ENCODE measurements at places on chromosomes 1 and 21.
A peak's percentile ranks its signal among the peaks of the same experiment; 100 is the strongest.

- DNase-seq, result no peak
These were observed 197.0 kb upstream of the EDN2 start for GRCh38 chr1:41681331-41682098.

DNA sequence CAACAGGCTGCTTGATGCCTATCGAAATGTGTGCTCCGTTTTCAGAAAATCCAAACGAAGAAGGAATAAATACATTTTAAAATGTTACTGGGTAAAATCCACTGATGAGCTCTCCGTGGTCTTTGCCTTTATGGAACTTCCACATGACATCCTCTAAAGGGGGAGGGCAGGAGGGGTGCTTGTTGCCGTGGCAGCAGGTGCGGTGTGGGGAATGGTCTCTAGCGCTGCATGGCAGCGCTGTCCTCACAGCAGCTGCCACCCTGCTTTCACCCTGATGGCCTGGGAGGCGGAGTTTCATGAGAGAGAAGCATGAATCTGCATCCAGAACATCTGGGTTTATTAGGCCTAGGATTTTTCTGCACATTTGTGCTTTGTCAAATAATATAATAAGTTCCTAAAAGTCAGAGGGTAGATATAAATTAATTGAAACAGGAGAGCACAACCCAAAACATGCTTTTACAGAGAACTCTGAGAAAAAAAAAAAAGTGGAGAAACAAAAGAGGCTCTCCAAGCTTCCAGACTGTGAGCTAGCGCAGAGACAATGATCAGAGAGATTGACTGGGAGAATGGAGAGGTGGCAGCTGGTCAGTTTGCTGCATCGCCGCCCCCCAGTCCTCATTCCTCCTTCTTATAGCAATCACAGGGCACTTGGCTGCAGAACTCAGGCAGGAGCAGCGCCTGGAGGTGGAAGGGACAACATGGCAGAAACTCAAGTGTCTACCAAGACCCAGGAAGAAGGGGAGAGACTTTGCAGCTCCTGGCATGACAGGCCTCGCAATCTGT, 228.6 kb downstream of the DSCAM start:
- DNase-seq, result no peak

- DNase-seq, result no peak
These were observed 7.3 kb upstream of the ANKRD13C start for GRCh38 chr1:70361727-70362398.

- DNase-seq, result no peak
These were observed 7.5 kb upstream of the FOXO6 start for GRCh38 chr1:41353744-41354143.

DNA sequence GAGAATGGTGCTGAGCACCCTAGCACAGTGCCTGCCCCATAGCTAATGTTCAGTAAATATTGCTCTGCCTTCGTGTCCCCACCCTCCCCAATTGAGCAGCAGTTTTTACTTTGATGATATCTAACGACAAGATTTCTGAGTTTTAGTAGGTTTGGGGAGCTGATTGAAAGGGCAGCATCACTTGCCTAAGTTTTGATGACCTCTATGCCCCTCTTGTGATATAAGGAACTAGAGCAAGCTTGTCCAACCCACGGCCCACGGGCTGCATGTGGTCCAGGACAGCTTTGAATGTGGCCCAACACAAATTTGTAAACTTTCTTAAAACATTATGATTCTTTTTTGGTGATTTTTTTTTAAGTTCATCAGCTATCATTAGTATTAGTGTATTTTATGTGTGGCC, 1.6 kb downstream of the CNIH4 start:
- no peak for DNase-seq

DNA sequence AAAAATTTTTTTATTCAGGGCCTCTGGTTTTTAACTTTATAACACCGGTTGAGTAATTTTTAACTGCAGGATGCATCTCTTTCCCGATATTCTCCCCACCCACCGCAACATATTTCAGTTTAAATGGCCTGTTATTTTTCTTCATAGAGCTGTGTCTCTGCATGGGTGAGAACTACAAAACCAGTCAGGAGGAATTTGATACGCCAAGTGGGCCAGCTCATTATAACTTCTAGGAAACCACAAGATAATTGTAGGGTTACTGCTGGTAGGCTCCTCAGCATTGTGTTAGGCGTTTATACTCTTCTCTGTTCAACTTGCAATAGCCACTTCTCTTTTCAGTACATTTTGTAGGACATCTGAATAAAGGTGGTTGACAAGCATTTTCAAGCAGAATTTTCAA, 169.7 kb downstream of the PBX1 start:
- no peak for DNase-seq

GRCh38 chr1:114157275-114157660, 3.6 kb upstream of the SYT6 start:
- DNase-seq, result no peak

GRCh38 chr1:44442791-44443190, 37.7 kb downstream of the RNF220 start:
- DNase-seq, result no peak

DNA sequence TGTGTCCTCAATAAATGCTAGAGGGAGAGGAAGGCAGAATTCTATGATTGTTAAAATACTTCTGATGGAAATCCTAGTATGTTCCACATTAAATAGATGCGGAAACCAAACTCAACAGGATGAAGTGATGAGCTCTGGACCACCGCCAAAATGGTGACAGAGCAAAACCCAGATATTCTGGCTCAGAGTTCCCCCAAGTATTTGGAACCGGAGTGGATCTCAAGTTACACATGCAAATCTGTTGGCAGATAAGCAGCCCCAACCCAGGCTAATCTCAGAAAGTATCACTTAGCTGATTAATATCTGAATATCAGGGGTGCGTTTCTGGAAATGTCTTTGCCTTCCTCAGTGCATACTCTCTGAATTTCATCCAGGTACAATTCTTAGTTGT, 17.4 kb upstream of the GRHL3 start:
- no peak for DNase-seq

DNA sequence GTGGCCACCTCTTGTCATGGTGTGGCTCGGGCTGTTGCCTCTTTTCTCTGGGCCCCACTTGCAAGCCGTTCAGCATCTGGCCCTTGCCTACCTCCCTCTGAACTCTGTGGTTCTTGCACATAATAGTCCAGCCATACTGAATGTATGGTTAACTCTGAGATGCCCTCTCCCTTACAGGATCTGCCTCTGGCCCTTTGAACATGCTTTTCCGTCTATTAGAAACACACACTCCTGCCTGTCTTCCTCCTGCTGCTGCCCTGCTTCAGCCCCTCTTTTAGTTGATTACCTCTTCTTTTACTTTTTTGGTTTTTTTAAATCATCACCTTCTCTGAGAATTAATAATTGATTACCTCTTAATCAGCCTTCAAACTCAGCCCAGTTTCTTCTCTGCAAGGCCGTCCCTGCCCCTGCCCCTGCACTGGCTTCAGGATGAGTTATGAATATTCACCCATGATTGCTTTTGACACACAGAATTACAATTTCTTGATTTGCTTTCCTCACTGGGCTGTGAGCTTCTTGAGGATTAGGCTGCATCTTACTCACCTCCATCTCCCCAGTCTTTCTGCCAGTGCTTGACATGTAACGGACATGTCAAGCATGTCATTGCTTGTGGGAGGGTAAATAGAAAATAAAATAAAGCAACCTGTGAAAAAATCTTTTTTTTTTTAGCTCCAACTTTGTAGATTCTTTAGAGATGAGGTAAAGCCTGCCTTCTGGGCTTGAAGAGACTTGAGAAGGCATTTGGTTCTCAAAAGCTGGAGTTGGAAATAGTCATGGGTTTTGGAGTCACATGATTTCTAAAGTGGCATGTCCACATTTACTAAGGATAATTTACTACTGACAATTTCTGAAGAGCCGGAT, 158.3 kb downstream of the PLXNA2 start:
- DNase-seq, result no peak

DNA sequence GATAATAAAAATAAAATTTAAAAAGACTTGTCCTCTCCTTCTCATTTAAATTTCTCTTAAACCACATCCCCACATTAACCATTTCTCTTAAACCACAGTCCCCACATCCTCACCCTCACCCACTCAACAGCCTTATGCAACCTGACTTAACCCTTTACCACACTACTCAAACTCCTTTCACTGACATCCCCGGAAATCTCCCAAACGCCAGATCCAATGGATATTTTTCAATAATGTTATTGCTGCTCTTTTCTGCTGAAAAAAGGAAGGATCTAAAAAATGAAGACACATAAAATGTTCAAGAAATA, 54.2 kb upstream of the EEIG2 start:
- no peak for DNase-seq

GRCh38 chr1:214002472-214002871, 14.7 kb downstream of the PROX1 start:
- peak; percentile 38 for DNase-seq

- DNase-seq, result peak; percentile 48
These were observed at the start of gene TTC39A for GRCh38 chr1:51330331-51331201. Gene TTC39A (minus strand): TSS chr1:51330562. CDS start chr1:51330477, 85 bp downstream.
